ENCODE measurements at places on chromosomes 3 and 15. TPM values are rescaled to one million over a fixed set of nuclear protein-coding genes. Genes with fewer than 3 reads are reported as not detected.

- DNase-seq = no peak
Measured at GRCh38 chr3:32483772-32484171, 18.9 kb downstream of the CMTM6 start.

- no peak for DNase-seq
Measured at GRCh38 chr3:115385774-115386730, 237.3 kb upstream of the GAP43 start.

DNA sequence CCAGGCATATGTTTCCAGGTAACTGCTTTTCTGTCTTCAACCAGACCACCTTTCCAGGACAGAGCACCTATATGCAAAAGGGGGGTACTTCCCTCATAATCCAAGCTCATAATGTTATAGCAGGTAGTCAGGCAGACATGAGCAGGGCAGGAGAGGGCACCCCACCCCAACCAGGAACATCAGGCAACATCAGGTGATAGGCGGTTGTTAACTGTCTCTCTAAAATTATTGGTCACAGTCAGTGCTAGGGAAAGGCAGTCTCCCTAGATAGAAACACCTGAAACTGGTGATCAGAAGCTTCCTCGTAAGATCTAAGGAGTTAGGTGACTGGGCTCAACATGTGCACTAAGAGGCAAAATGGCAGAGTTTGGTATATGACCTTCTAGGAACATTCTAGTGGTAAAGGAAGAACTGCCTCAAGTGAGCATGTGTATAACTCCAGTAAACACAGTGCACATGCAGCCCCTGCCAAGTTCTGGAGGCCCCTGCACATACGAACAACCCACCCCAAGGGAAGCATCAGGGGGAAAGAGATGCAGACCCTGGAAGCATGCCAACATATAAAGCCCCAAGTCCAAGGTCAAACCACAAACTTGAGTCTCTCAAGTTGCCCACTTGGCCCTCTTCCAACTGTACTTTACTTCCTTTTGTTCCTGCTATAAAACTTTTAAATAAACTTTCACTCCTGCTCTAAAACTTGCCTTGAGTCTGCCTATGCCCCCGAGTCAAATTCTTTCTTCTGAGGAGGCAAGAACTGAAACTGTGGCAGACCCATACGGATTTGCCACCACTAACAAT, 270.9 kb downstream of the ULK4 start:
- DNase-seq = no peak

DNA sequence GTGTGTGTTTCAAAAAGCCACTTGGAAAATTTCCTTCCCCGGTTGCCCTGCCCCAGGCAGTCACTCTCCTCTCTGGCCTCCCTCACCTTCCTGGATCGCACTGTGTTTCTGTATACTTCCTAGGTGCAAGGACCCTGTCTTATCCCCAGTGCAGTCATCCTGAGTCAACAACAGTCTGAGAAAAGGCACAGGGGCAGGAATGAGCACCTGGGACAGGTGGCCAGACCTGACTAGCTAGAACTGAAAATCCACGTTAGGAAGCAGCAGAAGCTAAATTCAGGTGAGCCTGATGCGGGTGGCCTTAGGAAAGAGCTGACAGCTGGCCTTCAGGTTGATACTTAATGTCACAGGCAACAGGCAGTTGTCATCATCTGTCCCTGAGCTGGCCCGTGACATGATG, 62.9 kb upstream of the VGLL4 start:
- DNase-seq = no peak

DNA sequence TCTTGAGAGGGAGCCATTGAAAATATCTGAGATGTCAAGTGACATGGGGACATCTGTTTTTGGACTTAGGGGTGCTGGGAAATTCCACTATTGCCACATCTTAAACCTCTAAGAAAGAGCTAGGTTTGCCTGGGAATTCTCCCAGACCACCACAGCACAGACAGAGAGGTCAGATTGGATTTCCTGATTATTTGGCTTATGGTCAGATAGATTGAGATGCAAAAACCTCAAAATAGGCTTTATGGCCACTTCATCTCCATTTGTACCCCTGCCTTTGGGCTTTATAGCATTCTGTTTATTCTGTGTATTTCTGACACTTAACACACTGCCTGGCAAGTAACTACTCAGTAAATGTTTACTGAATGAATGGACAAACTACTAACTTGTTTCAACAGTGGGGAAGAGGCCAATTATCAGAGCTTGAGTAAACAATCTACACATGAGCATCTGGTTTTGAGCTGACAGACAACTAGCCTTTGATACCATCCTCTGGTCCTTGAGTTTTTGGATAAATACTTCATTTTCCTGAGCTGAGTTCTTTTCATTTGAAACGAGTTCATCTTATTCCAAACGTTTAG, 81.8 kb downstream of the TP63 start:
- no peak for DNase-seq

The TNK2 gene
- 37.1 TPM for total RNA-seq

DNA sequence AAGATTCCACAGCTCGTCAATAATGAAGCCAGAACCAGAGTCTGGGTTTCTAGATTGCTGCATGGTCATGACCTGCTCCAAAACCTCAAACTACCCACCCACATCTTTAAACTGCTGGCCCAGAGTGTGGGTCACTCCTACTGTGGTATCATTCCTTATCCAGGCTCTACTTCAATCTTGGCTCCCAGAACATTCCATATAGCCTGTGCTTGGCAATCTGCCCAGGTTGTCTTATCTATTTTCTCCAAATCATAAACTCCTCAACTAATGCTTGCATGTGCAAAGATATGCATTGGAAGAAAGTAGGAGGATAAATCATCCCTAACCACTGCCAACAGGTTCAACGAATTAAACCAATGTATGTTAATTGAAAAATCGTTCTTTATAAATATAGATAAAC, 169.7 kb downstream of the ANXA2 start:
- DNase-seq = no peak
